ENCODE measurements at places on chromosomes 13 and 19.

- no peaks in the 10 kb centered on the region for H3K4me1 ChIP-seq
- DNase-seq, result peak; percentile 13
- H3K27me3 ChIP-seq, result peaks cover 8% of the 10 kb centered on the region
- no peak overlapping the region for H3K27ac ChIP-seq
- H3K4me3 ChIP-seq, result no peak overlapping the region
- H3K36me3 ChIP-seq, result no peaks in the 10 kb centered on the region
Observed at GRCh38 chr19:29325241-29325975, 112.5 kb upstream of the UQCRFS1 start.

GRCh38 chr13:33787051-33787591 lies 30.8 kb upstream of the RFC3 start:
- peaks cover 5% of the 10 kb centered on the region for H3K4me1 ChIP-seq
- H3K36me3 ChIP-seq, result no peaks in the 10 kb centered on the region
- no peak for DNase-seq
- peak overlapping the region; percentile 78 for H3K4me3 ChIP-seq
- no peaks in the 10 kb centered on the region for H3K27me3 ChIP-seq

DNA sequence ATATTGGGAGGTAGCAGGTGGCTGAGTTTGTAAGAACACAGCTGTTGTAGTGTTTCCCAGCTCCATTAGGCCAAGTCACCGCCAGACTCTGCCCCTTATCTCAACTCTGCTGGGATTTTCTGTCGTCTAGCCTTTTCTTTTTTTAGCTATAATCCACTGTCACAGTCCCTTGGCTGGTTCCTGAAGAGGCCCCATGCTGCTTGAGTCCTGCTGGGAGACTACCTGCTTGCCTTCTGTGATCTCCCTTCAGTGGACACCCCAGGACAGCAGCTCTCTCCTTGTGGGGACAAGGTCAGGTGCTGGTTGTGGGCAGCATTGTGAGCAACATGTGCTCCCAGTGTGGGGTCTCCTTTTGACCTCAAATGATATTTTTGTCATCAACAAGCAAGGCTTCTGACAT lies 195.0 kb upstream of the ATXN8OS start:
- no peaks in the 10 kb centered on the region for H3K4me1 ChIP-seq
- no peak for DNase-seq
- H3K36me3 ChIP-seq, result no peaks in the 10 kb centered on the region
- no peaks in the 10 kb centered on the region for H3K27me3 ChIP-seq
- H3K4me3 ChIP-seq, result no peak overlapping the region
- no peak overlapping the region for H3K27ac ChIP-seq

GRCh38 chr19:34269968-34270621 lies 15.7 kb downstream of the GARRE1 start:
- H3K4me3 ChIP-seq, result peak overlapping the region; percentile 58
- H3K27me3 ChIP-seq, result no peaks in the 10 kb centered on the region
- DNase-seq, result peak; percentile 74
- H3K36me3 ChIP-seq, result no peaks in the 10 kb centered on the region
- H3K27ac ChIP-seq, result peak overlapping the region; percentile 36

- no peak for DNase-seq
- no peak overlapping the region for H3K4me3 ChIP-seq
- no peaks in the 10 kb centered on the region for H3K36me3 ChIP-seq
- peaks cover 8% of the 10 kb centered on the region for H3K4me1 ChIP-seq
Observed at GRCh38 chr19:45764945-45765701, 3.9 kb downstream of the SIX5 start.

GRCh38 chr19:44738603-44739558 lies 9.6 kb upstream of the BCL3 start:
- no peak for DNase-seq
- H3K4me1 ChIP-seq, result peaks cover 51% of the 10 kb centered on the region
- no peaks in the 10 kb centered on the region for H3K36me3 ChIP-seq
- peak overlapping the region; percentile 41 for H3K27ac ChIP-seq
- H3K4me3 ChIP-seq, result peak overlapping the region; percentile 87

DNA sequence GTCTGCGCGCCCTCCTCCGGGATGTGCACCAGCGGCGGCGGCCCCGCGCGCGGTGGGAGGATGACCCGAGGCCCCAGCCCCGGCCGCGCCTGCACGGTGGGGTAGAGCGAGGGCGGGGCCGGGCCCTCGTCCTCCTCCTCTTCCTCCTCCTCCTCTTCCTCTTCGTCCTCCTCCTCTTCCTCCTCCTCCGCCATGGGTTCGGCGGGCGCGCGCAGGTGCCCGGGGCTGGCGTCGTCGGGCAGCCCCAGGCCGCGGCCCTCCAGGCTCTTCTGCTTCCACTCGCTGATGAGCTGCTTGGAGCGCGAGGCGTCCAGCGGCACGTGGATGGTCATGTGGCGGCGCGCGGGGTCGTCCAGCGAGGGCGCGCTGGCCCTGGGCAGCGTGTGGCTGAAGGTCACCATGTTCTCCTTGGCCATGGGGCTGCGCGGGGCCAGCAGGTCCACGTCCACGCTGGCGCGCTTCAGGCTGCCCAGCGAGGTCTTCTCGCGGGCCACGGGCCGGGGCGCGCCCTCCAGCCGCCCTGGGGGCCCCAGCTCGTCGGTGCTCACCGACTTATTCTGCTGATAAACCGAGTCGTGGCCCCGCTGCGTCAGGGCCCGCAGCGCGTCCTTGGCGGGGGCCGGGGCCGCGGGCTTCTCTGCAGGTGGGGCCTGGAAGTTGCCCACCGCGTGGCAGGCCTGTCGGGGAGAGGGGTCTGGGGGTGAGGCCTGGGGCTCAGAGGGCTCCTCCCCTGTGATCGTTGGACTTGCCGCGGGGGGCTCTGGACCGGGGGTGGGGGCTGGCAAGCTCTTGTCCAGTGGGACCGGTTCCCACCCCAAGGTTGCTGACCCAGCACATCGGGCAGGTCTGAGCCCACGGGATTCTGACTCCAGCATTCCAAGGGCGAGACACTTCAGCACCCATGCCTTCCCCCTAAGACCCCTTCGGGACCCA lies 8.3 kb downstream of the PLPPR3 start:
- no peak for DNase-seq
- H3K4me3 ChIP-seq, result no peak overlapping the region
- peaks cover 13% of the 10 kb centered on the region for H3K36me3 ChIP-seq
- H3K27ac ChIP-seq, result no peak overlapping the region
- no peaks in the 10 kb centered on the region for H3K27me3 ChIP-seq

- no peak for DNase-seq
- no peak overlapping the region for H3K4me3 ChIP-seq
- no peaks in the 10 kb centered on the region for H3K36me3 ChIP-seq
- H3K4me1 ChIP-seq, result no peaks in the 10 kb centered on the region
Observed at GRCh38 chr19:40556953-40557530, 19.6 kb upstream of the SHKBP1 start.

DNA sequence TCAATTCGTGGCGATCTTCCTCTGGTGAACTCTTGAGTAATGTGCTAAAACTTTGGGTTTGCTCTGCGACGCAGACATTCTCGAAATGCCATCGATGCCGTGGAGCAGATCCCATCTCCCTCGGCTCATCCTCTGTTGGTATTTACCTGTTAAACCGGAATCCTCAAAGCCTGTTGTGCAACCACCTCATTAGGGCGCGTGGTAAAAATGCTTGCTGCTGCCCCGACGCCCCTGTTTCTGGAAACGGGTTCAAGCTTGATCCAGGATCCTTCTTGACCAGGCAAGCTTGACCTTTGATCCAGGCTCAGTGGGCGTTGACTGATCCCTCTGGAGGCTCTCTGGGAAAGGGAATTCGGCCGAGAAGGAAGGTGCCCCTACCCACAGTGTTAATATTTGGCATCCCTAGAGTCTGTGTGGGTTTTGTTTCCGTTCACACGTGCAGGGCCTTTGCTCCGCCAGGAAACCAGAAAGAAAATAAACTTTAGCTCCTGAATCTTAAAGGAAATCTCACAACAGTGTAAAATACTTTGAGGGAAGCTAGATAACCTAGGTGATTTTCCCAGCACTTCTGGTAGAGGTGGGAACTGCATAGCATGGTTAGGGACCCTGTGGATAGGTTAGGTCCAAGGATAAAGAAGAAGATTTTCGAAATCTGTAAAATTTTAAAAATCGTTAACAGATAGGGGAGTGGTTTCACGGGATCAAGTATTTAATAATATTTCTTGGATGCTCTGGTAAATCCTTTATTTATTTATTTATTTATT lies 1.1 kb downstream of the LSM14A start:
- no peak for DNase-seq
- H3K4me3 ChIP-seq, result peak overlapping the region; percentile 99
- peaks cover 48% of the 10 kb centered on the region for H3K4me1 ChIP-seq
- peak overlapping the region; percentile 96 for H3K27ac ChIP-seq
- peaks cover 9% of the 10 kb centered on the region for H3K36me3 ChIP-seq

DNA sequence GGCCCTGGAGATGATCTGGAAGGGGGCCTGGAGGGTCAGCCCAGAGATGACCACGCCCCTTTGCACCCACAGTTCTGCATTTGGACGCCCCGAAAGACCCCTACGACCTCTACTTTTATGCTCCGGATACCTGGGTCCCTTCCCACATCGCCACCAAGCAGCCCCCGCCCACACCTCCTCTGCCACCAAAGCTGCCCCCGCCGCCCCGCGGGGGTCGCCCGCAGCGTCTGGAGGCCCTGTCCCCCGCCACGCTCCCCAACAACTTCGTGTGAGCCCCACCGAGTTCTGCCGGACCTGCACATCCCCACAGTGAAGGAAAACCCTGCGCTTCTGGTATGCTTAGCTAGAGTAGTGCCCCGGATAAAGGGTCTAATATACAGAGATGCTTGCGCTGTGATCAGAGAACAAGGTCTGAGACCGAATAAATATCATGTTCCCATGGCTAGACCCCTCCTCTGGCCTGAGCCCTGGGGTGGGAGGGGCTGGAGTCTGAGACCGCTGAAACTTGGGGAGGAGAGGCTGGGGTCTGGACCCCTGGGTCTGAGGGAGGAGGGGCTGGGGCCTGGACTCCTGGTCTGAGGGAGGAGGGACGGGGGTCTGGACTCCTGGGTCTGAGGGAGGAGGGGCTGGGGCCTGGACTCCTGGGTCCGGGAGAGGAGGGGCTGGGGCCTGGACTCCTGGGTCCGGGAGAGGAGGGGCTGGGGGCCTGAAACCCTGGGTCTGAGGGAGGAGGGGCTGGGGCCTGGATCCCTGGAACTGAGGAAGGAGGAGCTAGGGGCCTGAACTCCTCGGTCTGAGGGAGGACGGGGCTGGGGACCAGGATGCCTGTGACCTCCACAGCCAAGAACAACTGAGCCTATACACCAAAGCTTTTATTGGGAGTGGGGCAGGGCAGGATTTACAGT lies 3.6 kb downstream of the GFY start:
- H3K27me3 ChIP-seq, result peaks cover 85% of the 10 kb centered on the region
- peaks cover 38% of the 10 kb centered on the region for H3K4me1 ChIP-seq
- no peak overlapping the region for H3K4me3 ChIP-seq

DNA sequence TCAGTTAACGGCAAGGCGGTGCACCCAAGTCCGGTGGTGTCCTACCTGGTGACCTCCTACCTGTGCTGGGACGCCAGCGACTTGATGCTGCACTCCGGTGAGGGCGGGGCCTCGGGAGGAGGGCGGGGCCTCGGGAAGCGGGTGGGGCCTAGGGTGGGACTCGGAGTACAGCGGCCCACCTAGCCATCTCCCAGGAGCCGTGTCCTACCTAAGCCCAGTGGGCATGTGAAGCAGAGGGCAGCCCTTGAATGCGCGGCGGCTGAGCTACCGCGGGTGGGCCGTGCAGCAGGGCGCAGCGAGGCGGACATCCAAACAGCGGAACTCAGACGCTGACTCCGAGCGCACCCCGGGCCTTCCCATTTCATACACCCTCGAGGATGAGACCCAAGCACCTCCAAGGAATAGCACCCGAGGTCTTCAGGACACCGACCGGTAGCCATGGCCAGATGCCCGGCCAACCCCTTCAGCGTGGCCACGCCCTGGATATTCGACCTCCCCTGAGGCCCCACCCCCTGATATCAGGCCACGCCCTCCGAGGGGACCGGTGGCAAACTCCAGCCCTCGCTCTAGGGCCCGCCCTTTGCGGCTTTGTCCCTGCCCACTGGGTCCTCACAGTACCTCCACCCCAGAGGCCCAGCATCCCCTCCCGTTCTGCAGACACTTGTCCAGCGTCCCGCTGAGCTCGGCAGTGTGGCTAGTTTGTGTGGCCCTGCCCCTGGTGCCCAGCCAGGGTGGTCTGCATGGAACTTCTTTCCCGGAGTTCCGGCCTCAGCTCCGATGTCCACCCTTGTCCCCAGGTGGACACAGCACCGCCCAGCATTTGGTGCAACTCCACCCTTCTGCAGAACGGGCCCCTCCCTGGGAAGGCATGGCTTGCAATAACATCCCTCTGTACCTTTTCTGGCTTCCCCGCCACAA lies 5.4 kb downstream of the KLK1 start:
- H3K27me3 ChIP-seq, result peaks cover 60% of the 10 kb centered on the region
- no peak for DNase-seq
- peak overlapping the region; percentile 63 for H3K4me3 ChIP-seq
- no peak overlapping the region for H3K27ac ChIP-seq
- H3K4me1 ChIP-seq, result peaks cover 11% of the 10 kb centered on the region

GRCh38 chr19:29704562-29705558 lies 10.2 kb downstream of the C19orf12 start:
- H3K27ac ChIP-seq, result peak overlapping the region; percentile 66
- H3K36me3 ChIP-seq, result peaks cover 6% of the 10 kb centered on the region
- no peak for DNase-seq
- peaks cover 19% of the 10 kb centered on the region for H3K4me1 ChIP-seq
- H3K27me3 ChIP-seq, result no peaks in the 10 kb centered on the region

DNA sequence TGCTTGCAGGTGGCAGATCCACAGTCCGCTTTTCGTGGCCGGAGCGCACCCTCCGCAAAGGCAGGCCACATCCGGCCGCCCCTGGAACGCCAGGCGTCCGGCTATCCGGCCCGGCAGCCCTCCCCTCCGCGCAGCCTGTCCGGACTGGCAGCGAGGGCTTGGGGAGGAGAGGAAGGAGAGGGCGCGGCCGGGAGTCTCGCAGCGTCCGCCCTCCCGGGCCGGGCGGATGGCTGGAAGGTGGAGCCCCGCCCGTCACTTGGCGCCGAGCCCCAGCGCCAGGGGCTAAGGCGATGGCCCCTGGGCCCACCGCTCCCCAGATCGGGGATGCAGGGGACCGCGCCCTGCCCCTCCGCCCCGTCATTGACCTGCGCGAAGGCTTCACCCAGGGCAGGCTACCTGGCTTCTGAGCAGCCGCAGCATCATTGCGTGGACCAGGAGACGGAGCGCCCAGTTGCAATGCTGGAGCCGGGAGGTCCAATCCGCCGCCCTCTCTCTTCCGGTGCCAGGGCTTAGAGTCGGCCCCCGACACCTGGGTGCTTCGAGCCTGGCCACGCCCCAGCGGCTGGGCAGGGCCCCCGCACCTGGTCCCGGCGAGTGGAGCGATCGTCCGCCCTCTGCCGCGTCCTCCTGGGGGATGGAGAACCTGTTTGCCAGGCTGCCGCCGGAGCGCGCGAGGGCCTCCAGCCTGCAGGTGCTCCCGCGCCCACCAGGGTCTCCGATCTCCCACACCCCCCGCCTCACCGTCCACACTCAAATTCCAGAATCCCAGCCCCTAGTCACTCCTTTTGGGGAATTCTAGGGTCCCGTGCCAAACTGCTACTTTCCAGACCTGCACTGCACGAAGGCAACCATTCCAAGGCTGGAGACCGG lies at the start of gene FUT1:
Gene FUT1, minus strand, starts transcription at position 146 of the 870 bp plus-strand sequence. CDS start 1,360 bp downstream, outside the sequence.
- H3K27ac ChIP-seq, result no peak within 1 kb of the TSS
- H3K4me1 ChIP-seq, result peaks cover 15% of the 10 kb centered on the region
- H3K36me3 ChIP-seq, result no peaks in the 10 kb centered on the region
- peak within 1 kb of the TSS; percentile 86 for H3K4me3 ChIP-seq
